Caco-2 (cell line): ENCODE measurements at places on chromosomes 7 and 10. TPM values are rescaled to one million over a fixed set of nuclear protein-coding genes. Genes with fewer than 3 reads are reported as not detected.

- DNase-seq, result peak; percentile 14
These were observed 186.1 kb downstream of the BMPER start for GRCh38 chr7:34091321-34091917.

LRRC17 gene
- 0.39 TPM in 1 of 2 replicates, not detected in the other for total RNA-seq

GRCh38 chr10:52308251-52309031, 5.6 kb upstream of the DKK1 start:
- DNase-seq, result peak; percentile 91

MTURN gene
- 2.2 and 2.3 TPM in 2 replicates for total RNA-seq

CYP26C1 gene
- total RNA-seq, result 0.09 and 0.16 TPM in 2 replicates

HOGA1 gene
- total RNA-seq, result 0.50 and 0.67 TPM in 2 replicates

TMEM229A gene
- 0.50 and 0.88 TPM in 2 replicates for total RNA-seq

- no peak for DNase-seq
These were observed 439.1 kb downstream of the AUTS2 start for GRCh38 chr7:70037171-70037933.

- no peak for DNase-seq
These were observed 3.2 kb downstream of the SFRP5 start for GRCh38 chr10:97768322-97769315.

- DNase-seq, result no peak
These were observed 12.3 kb downstream of the ZNF316 start for GRCh38 chr7:6649241-6649961.

DNA sequence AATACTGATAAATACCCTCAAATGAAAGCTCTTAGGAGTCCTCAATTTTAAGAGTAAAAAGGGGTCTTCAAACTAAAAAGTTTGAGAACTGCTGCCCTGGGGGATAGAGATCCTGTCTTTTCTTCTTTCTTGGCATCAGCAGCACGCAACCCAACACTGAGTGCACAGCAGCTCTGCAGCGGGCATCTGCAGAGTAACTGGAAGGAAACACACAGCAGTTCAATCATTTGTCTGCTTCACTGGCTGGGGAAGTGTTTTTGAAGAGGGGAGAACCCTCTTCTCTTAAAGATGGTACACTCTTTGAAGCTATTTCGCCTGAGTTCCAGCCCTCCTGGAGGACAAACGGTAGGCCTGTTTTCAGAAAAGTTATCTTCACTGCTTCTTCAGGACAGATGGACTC, 193.6 kb downstream of the FGFR2 start:
- DNase-seq, result no peak

ZNF425 gene
- total RNA-seq, result 2.6 and 4.0 TPM in 2 replicates

FFAR4 gene
- 2.5 and 2.7 TPM in 2 replicates for total RNA-seq

ZNF37A gene
- 14.0 and 15.1 TPM in 2 replicates for total RNA-seq

DNA sequence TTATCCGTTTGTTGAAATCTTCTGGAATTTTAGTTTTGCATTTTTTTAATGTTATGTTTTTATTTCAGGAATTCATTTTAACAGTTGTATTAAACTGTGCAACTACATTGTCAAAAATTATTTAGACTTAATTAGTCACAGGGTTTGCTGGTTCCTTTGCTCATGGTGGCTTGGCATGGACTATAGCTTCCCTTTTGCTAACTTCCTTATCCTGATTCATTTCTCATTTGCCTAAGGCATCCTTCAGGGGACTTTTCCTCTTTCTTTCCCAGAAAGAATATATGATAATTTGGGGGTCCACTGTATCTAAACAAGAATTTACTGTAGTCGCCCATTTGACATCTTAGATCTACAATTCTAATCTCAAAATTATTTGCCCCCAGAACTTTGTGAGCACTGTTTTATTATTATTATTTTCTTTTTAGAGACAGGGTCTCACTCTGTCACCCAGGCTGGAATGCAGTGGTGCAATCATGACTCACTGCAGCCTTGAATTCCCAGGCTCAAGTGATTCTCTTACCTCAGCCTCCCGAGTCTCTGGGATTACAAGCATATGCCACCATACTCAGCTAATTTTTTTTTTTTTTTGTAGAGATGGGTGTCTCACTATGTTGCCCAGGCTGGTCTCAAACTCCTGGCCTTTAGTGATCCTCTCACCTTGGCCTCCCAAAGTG, 13.9 kb downstream of the FIGNL1 start:
- DNase-seq, result no peak

DNA sequence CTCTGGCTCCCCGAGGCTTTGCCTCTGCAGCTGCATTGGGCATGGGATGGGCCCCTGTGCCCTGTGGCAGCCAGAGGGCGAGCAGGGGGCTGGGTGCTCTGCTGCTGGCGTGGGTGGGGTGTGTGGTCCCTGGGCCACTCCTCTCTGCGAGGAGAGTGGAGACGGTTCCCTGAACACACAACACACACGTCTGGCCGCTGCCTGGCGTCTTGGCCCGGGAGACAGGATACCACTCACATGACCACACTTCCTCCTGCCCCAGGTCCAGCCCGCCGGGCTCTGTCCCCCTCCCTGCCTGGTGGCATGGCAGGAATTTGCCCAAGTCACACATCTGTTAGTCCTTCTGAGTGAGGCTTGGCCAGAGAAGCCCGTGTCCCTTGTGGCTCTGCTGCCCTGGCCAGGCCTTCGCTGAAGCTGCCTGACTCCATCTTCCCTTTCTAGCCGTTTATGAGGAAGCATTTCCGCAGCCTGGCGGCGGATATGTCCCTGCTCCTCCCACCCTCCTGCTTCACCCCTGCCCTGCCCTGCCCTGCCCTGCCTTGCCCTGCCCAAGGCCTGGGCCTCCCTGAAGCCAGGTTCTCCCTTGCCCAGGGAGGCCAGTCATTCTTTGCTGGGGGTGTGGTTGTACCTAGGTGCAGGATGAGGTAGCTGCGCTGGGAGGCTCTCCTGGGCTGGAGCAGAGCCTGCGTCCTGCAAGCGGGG, 3.0 kb downstream of the BRI3 start:
- no peak for DNase-seq

DNA sequence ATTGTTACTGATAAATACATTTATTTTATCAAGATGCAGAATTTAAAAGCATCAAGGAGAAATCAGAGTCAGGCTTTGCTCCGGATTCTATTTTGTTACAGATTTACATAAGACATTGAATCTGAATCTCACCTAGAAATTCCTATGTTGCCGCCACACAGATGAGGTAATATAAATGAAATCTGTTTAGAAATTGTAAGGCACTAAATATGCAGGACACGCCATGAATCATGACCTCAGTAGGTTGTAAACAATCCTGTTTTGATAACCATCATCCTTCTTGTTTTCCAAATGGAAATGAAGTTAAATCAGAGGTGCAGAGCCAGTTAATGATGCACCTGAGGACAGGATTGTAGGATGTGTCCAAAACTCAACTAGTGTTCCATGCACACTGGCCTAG, 778.0 kb downstream of the MAGI2 start:
- DNase-seq, result no peak
